Body of pancreas (tissue), 4 donors: ENCODE measurements at places on chromosomes 13 and 19.
A peak's percentile ranks its signal among the peaks of the same experiment; 100 is the strongest.

GRCh38 chr19:57682226-57682766 lies 519 bp downstream of the ZNF551 start:
- no peak for DNase-seq

- no peak for DNase-seq
These were observed 301.9 kb upstream of the OBI1 start for GRCh38 chr13:78960881-78961280.

GRCh38 chr13:82614086-82614485 lies 1268.2 kb downstream of the SLITRK1 start:
- DNase-seq, result no peak

DNA sequence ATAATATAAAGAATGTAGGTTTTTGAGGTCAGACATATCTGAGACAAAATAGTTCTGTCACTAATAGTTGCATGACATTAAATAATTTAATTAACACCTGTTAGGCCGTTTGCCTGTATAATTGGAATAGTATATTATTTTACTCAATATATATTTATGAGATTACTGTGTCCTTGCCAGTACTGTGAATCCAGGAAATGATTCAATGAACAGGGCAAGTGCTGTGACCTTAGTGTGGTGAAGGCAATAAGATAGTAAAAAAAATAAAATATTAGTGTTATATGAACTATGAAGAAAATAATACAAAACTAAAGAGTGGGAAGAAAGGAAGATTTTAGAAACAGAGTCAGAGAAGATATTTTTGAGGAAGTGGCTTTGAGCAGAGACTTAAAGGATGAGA lies 403.7 kb downstream of the PCDH9 start:
- DNase-seq, result no peak

DNA sequence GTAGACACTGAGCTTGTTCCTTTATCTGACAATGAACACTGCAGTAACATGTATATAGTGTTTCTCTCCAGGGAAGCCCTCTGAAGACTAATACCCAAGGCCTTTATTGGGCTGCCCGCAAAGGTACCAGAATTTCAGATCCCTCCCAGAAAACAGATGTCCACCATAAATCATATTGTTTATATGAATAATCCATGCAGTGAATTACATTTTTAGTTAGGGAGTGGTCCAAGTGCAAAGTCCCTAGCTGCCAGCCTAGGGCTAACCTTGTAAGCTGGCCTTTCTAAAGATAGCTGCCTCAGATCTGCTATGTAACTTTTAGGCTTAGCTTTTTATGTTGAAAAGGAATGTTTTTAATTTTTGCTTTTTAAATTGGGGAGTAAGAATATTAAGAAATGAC lies 44.7 kb downstream of the TDRD3 start:
- no peak for DNase-seq

GRCh38 chr19:42279902-42280814 lies 11.1 kb downstream of the CIC start:
- DNase-seq, result peak; percentile 82

GRCh38 chr13:22189176-22190048 lies 518.5 kb downstream of the FGF9 start:
- no peak for DNase-seq
